ENCODE measurements at places on chromosomes 6 and 20.

DNA sequence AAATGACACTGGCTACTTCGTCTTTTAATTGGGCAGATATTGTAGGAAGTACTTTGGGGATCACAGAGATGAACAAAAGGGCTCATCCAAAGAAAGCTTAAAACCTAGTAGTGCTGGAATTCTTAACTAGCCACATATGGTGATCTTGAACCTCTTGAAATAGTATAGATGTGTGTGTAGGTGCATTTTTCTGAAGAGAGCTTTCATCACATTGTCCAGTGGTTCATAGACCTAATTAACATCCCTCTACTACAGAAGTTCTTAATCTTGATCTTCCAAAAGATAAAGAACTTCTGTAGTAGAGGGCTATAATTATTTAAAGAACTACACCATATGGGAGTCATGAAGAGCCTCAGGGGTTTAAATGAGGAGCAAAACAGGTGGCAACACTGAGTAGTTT, 2.3 kb upstream of the PRIM2 start:
- DNase-seq: no peak

- DNase-seq: no peak
These were observed 32.7 kb downstream of the TOX2 start for GRCh38 chr20:43947316-43947710.

- DNase-seq: no peak
These were observed 149.0 kb upstream of the FUT9 start for GRCh38 chr6:95866732-95867131.

DNA sequence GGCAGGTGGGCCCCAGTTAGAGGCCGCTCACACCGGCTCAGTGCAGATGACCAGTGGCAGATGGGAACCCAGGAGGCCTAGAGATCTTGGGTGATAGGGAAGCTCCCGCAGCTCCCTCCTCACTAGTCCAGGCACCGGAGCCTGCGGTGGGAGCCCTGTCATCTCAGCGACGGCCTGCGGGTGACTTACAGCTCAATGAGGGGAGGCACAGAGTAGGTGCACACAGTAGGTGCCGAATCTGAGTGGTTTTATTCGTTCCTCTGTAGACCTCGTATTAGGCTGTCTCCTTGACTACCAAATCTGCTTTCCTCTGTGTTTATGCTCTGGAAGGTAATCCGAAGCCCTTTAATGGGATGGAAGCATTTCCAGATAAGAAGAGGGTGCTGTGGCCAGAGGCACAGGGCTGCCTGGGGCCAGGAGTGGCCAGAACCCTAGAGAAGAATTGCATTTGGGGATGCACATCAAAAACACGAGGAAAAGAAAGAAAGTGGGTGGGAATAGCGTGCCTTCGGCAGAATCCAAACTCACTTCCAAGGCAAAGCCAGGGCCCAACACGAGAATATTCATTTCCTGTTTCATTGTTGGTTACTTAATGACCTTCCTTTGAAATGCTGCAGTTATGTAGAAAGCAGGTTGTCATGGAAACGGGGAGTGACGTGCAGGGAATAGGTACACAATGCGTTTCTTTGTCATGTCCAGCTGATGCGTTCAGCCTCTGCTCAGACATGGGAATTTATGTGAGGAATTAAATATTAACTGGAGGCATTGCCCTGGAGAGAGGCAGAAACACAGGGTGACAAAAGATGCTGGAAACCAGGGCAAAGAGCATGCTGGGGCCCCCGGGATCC, 24.7 kb downstream of the MYT1 start:
- no peak for DNase-seq

DNA sequence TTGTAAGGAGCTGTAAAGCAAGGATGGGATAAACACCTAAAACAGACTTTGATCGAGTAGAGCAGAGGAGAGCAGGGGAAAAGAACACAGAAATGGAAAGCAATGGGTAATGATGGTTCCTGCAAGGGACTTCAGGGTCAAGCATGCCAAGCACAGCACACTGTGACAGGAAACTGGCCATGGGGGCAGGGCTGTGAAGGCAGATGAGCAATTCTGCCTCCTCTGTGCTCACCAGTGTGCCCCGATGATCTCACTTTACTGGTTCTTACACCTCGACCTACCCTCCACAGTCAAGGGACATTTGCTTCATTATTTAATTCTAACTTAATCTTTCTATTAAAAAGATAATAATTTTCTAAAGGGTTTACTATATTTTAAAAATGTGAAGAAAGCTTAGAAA, 21.6 kb upstream of the MYB start:
- no peak for DNase-seq

GRCh38 chr20:57680934-57681914, 28.6 kb downstream of the PMEPA1 start:
- DNase-seq: peak; percentile 42

DNA sequence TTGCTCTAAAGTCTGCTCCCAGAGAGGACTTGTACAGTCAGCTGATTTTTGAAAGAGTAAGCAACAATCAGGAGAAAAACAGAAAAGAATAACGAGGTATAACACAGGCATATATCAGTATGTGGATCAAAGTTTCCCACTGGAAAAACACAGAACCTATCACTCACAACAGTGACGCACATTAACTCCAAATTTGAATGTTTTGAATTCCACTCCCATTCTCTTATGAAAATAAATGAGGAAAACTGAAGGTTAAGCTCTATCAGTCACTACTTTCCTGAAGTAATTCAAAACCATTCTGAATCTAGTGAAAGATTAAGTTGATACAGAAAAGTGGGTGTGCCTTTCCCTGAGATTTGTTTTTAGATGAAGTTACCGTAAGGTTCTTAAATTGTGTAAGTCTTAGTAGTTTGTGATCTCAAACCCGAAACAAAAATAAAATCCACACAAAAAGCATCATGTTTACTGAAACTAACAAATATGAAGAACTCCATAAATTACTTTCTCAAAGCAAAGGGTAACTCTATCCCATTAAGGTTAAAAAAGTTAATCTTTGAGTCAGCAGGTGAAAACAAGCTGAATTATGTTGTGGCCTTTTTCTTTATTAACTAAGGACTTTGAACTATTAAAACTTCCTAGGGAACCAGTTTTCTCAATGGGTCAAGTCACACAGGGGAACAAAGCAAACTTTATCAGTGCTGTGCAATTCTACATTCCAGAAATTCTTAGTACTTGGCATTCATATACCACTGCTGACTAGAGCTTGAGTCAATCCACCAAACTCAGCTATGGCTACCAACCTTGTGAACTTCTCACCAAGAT, 115.7 kb downstream of the OGFRL1 start:
- DNase-seq: no peak

DNA sequence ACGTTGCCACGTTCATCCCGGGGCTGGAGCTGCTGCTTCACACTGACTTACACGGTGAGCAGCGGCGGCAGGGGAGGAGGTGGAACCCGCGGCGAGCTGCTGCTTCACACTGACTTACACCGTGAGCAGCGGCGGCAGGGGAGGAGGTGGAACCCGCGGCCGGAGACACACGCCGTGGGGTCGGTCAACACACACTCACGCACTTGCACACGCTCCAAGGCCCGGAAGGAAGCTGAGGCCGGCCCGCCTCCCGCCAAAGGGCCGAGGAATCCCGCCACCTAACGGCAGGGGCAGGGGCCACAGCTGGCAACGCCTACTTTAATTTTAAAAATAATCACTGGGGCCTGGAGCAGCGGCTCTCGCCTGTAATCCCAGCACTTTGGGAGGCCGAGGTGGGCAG, 94.4 kb upstream of the FOXC1 start:
- DNase-seq: no peak

DNA sequence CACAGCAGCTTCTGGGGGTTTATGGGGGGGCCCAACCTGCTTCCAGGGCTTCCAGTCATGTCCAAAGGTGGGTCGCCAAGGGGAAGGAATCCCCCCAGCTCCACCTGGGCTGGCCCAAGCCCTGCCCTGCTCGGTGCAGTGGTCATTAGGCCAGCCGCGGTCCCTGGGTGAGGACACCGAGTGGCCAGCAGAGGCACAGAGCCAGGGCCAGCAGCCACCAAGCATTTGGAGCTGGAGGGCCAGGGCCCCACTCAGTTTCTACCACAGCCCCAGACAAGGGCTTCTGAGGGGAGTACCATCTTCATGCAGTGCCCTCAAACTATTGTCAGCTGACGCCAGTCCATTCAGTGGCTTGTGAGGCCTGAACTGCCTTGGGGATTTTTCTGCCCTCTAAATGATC, 39.6 kb downstream of the TFEB start:
- no peak for DNase-seq

- DNase-seq: no peak
These were observed 126.2 kb downstream of the RNF144B start for GRCh38 chr6:18513253-18513798.

GRCh38 chr6:21115111-21115510, 478.4 kb upstream of the SOX4 start:
- no peak for DNase-seq

DNA sequence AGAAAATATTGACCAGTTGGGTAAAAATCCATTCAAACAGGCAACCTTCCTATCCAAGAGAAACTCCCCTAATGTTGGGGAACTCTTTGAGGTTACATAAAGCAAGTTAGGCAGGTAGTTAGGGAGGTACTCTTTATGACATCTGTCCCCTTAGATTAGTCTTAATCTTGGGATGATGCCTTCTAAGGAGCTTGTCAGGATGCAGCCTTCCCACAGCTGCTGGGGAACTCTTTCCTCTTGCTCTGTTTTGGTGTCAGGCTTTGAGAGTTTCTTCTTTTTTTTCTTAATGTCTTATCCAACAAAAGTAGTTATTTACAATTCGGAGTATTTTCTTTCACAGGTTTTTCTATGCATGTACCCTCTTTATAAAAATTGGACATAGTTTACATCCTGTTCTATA, 194.8 kb downstream of the CDKAL1 start:
- DNase-seq: no peak

DNA sequence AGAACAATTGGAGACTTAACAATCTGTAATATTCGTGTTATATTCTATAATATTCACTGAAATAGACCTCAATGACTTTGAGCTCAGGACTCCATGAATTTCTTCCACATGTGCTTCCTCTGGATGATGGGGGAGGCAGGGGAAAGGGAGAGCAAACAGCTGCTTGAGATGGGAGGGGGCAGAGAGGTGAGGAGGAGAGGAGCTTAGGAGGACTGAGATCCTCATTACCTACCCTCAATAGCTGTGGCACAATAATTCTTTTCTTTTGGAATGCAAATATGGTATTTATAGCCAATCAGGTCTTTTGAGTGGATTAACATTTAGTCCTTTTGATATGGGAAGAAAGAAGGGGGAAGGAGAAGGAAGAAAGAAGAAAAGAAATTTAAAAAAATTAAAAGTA, 64.1 kb upstream of the ZNF217 start:
- no peak for DNase-seq

- DNase-seq: no peak
These were observed 60.1 kb downstream of the FAM217A start for GRCh38 chr6:4018924-4019236.

DNA sequence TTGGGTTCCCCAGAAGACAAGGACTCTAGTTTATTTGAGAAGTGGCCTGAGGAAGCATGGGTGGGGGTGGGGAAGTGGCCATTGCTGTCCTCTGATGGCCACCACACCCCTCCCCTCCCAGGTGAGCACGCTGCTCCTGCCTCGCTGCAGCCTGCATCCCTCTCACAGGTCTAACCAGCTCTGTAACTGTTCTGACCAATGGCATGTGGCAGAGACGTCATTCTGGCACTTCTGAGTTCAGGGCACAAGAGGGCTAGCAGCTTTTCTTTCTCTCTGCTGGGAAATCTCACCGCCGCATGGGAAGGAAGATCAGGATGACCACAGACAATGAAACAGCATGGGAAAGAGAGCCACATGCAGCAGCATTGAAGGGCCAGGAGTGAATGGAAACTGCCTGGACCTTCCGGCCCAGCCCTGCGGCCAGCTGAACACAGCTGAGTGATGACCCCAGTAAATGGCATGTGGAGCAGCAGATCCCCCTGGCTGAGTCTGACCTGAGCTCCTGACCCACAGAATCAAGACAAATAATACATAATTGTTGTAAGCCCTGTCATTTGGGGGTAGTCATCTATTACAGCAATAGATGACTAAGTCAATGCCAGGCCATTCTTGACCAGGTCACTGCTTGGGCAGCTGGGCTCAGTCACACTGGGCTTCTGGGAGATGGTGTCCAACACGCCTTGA, 179.8 kb downstream of the LINC00237 start:
- no peak for DNase-seq

- DNase-seq: no peak
These were observed 168.6 kb downstream of the NFATC2 start for GRCh38 chr20:51373713-51374455.

GRCh38 chr6:131216246-131216645, 81.0 kb downstream of the AKAP7 start:
- no peak for DNase-seq

DNA sequence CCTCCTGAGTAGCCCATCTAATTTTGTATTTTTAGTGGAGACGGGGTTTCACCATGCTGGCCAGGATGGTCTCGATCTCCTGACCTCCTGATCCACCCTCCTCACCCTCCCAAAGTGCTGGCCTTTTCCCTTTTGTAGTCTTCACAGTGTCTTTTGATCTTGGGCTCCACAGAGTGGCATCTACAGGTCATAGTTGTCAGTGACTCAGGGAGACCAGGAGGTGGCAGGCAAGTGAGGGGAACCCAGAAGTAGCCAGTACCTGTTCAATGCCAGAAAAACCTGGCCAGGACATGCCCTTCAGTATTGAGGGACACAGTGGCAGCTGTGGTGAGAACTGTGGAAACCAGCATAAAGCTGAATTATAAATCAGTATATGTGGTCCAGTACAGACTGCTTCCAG, 19.6 kb downstream of the RPP21 start:
- DNase-seq: no peak

GRCh38 chr20:45282700-45283550, 23.7 kb upstream of the RBPJL start:
- DNase-seq: no peak

- no peak for DNase-seq
These were observed 19.1 kb downstream of the VSTM2L start for GRCh38 chr20:37922016-37922415.

GRCh38 chr6:64904616-64905015, 802.4 kb downstream of the EYS start:
- DNase-seq: no peak

GRCh38 chr6:39794231-39794630, 2.1 kb downstream of the DAAM2 start:
- no peak for DNase-seq

DNA sequence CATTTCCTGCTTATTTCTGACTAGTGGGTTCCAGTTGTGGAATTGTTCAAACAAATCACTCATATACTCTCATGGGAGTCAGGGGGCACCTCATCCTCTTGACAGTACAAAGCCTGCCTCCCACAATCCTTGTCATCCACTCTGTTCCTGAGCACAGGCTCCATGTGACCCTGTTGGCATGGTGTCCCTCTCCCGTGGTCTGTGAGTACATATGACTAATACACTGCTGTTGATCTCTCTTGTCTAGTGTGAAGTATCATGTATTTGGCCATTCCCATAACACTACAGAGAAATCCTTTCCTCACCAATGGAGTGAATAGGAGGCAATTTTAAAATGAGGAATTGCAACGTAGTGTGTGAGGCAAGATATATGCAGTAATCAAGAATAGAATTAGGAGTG, 185.3 kb downstream of the OGFRL1 start:
- no peak for DNase-seq

GRCh38 chr6:20827798-20828197, 293.5 kb downstream of the CDKAL1 start:
- no peak for DNase-seq
